ENCODE measurements at places on chromosomes 12 and 14.
A peak's percentile ranks its signal among the peaks of the same experiment; 100 is the strongest.

DNA sequence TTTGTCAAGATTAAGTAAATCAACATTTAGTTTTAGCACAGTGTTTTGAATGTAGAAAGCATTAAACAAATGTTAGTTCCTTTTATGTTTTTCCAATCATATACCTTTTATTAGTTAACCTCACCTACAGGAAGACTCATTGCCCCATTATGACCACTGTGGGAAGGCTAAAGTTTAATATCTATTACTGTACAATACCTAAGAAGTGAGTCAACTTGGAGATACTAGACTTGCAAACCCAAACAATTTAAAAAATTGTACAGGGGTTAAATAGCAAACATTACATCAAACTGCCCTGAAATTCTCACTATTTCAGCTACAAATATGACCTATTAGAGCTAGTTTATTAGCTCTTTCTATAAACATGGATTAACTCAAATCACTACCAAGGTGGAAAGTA, 8.6 kb upstream of the G2E3 start:
- DNase-seq, result no peak

DNA sequence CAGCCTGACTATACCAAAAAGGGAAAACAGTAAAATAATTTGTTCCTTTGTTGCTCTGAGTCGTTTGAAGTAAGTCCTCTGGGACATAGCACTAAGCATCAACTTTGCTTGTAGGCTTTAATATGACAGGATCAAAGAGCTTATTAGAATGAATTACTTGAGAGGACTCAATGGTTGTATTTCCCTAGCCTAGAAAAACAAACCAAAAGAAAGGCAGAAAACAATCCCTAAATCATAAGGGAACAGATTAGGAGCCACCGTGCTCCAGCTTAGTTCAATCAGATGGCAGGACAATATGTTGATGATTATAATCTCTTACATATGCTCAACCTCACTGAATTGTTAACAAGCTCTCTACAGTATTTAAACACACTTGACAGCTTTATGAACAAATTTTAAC, 988.4 kb downstream of the FLRT2 start:
- no peak for DNase-seq

DNA sequence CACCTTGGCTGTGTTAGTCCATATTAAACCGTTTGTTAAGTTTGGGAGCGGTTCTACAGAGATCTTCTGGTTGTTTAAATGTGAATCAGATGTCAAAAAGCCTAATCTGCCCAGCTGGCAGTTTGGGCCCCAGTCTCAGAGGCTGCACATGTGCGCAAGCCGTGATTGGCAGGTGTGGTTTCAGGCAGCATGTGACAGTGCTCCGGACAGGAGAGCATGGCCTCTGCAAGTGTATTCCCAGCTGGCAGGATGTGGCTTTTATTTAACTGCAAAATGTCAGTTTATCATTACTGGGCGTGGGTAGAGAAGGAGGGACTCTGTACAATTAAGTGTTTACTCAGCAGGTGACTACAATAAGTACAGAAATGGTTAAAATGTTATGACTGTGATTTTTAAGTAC, 77.5 kb downstream of the PELI2 start:
- no peak for DNase-seq

- DNase-seq, result no peak
Measured at GRCh38 chr12:85874031-85874461, at the start of gene NTS. TSS of gene NTS (plus strand) at chr12:85874295. CDS start at chr12:85874404, 109 bp downstream.

DNA sequence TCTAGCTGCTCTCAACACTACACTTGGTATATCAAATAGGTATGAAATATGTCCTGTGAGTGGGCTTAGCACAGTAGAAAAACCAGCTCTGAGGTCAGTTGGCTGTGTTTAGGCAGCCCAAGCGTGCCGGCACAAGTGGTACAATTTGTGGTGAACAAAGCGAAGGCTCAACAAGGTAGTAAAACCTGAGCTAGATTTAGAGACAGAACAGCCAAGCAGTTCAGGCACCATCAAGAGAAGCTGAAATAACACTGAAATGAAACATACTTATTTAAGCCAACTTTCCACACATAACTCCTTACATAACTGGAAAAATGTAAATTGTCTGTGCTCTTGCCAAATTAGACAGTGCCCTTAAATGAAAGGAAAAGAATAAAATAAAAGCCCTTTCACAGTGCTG, 596.8 kb upstream of the FBXO33 start:
- no peak for DNase-seq

GRCh38 chr14:62470935-62471334, 574.3 kb downstream of the KCNH5 start:
- no peak for DNase-seq

- DNase-seq, result peak; percentile 35
Measured at GRCh38 chr12:31868965-31869364, 90.2 kb upstream of the RESF1 start.

DNA sequence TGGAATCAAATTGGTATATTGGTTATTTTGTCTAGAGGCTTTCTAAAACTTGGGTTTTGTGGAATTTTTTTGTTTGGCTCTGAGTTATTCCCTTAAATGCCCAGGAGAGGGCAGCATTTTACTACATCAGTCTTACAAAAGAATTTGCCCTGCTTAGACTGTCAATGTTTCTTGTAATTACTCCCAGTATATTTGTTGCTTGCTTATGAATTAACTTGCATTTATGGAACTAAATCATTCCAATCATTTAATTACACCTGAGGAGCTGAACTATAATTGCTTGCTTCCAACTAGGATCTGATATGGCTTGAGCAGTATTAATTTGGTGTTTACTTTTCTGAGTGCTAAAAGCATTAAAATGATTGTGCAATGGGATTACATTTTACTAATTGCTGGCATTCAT, 48.7 kb downstream of the MIPOL1 start:
- DNase-seq, result peak; percentile 72

DNA sequence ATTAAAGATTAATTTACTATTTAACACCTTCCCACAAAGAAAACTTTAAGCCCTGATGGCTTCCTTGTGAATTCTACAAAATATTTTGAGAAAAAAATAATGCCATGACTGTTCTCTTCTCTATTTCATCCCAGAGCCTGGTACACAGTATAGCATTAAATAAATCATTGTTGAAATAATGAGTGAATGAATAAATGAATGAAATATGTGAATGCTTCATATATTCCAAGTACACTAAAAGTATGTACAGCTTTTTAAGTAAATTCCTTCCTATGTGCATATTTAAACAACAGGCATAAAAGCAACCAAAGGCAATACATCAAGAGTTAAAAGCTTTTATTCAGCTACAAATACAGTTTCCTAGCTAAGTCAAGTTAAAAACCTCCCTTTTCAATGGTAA, 144.9 kb upstream of the CCDC196 start:
- DNase-seq, result no peak

- DNase-seq, result no peak
Measured at GRCh38 chr12:2032506-2032905, 20.3 kb upstream of the CACNA1C start.

DNA sequence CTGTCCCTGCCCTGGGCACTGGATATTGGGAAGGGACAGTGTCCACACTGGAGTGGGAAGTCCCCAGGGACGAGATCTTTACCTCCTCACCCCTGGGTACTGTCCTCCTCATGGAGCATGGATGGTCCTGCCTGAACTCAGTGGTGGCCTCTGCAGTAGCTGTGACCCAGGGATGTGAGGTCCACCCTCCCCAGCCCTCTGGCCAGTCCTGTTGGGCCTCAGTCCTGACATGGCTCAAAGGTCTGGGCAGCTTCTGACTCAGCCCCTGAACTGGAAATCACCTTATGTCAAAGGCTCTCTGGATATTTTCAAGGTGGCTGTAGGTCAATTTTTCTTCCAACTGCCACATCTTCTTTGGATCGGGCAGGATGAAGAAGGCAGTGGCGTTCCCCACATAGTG, 24.4 kb downstream of the SERPINA1 start:
- DNase-seq, result no peak

GRCh38 chr12:40681148-40681547, 11.1 kb upstream of the CNTN1 start:
- no peak for DNase-seq

DNA sequence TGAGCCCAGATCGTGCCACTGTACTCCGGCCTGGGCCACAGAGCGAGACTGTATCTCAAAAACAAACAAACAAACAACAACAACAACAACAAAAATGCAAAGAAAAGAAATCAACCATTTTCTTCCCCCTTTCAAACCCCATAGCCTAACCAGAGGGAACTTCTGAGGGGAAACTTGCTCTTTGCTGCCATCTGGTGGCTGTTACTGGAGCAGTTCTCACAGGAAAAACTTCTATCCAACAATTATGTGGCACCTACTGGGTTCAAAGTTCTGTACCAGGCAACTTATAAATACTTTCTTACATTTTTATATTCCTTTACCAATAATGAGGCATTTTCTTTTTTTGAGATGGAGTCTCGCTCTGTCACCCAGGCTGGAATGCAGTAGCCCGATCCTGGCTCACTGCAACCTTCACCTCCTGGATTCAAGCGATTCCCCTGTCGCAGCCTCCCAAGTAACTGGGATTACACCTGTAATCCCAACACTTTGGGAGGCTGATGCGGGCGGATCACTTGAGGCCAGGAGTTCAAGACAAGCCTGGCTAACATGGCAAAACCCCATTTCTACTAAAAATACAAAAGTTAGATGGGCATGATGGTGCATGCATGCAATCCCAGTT, 50.9 kb upstream of the BICDL1 start:
- peak; percentile 71 for DNase-seq

Measured in LoVo (cell line).